ENCODE measurements at places on chromosomes 5 and 9. TPM values are rescaled to one million over a fixed set of nuclear protein-coding genes. Genes with fewer than 3 reads are reported as not detected.

ENHO gene
- total RNA-seq, result 3.4 TPM

PCDHGA11 gene
- total RNA-seq, result 19.0 TPM

RNF183 gene
- total RNA-seq, result 0.66 TPM

OLFML2A gene
- 62.5 TPM for total RNA-seq

HAVCR1 gene
- not detected for total RNA-seq

KCNN2 gene
- 7.7 TPM for total RNA-seq

STK10 gene
- total RNA-seq, result 11.2 TPM

MARCOL gene
- not detected for total RNA-seq

RFESD gene
- 4.8 TPM for total RNA-seq

PWWP2A gene
- 76.2 TPM for total RNA-seq

TMOD1 gene
- 13.4 TPM for total RNA-seq

CCL19 gene
- total RNA-seq, result not detected

IL9 gene
- total RNA-seq, result not detected

All from camera-type eye (tissue), 1 donor.